ENCODE measurements at places on chromosomes 4 and X.

DNA sequence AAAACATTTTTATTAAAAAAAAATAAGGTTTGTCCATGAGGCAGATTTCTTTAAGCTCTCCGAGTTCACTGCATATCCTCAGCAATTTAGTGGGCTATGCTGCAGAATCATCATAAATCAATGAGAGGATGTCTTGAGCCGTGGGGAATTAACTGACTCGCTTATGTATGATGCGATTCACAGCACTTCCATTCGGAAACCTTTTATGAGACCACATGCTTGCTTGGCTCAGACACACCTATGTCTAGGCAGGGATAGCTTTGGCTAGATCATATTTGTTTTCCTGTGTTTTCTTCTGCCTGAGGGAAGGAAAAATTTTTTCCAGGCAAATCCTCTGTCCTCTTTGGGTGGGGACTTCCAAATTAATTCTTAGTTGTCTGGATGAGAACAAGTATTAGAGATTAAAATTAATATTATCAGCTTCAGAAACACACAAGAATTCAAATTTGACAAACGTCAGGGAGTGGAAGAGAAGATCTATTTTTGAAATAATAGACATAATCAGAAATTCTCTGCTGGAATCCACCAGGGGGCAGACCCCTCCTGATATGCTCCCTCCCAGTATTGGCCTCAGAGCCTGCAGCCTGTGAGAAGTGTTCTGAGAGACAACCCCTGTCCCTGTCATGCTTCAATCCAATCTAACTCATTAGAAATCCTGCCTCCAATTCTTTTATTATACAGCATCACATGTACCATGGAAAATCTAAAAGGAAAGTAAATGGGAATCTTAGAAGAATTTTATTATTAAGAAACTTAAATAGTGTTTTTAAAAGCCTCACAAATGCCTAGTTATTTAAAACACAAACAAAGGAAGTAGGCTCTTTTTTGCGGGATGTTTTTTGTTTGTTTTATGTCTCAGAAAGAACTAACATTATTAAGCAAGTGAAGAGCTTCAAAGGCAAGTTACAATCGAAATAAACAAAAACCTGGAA, 345.1 kb upstream of the TACR3 start:
- peak; percentile 27 for DNase-seq

- DNase-seq: no peak
Observed at GRCh38 chrX:63508668-63509067, 157.5 kb upstream of the SPIN4 start.

GRCh38 chr4:113849771-113850170, 88.2 kb upstream of the CAMK2D start:
- DNase-seq: peak; percentile 5

- no peak for DNase-seq
Observed at GRCh38 chrX:84320023-84320422, 132.0 kb upstream of the RPS6KA6 start.

DNA sequence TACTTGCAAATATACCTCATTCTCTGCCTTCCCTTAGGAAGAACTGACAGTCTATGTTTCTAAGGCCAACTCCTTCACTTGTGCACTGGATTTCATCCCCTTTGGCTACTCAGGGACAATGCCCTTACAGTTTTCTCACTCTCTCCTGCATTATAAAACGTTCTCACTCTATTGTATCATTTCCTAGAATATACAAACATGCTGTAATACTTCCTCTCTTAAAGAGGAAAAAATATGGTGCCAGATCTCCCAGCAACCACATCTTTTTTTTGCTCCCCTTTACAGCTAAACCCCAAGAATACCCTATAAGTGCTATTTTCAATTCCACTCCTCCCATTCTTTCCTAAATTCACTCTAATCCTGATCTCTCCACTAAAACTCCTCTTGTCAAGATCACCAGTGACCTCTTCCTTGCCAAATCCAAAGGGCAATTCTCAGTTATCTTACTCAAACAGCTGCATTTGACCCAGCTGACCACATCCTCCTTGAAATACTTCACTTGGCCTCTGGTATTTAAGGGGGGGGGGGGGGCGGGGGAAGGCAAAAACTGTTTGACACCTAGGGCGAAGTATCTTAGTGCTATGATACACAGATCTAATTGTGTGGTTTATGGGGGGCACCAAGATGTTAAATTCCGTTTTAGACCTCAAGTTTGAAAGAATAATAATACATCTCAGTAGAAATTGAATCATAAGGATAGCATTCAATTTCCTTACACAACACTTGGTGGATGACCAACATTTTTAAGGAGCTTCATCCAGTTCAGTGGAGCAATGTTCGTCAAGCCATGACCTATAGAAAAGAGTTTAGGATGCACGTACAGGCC, 1.6 kb downstream of the RCHY1 start:
- DNase-seq: no peak

DNA sequence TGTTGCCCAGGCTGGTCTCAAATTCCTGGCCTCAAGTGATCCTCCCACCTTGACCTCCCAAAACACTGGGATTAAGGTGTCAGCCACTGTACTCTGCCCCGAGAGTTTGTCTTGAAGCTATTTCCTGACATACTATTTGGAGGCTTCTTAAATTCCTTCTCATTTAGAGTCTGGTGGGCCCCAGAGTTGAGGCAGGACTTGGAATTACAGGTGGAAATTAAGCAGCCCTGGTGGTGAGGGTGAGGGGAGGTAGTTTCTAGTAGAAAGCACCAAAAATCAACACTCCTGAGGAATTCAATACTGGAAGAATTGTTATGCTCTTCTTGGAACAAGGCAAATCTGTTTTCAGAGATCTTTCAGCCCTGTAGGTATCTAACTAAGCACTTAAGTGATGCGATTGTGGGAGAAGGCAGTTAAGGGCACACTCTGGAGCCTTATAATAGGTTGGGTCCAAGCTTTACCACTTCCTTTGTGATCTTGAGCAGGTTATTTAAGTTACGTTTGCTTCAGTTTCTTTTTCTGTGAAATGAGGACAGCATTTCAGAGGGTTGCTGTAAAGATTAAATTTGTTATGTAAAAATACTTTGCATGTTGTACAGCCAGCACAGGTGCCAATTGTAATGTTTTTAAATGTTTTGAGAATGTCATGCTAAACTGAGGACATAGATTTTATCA, 200.7 kb downstream of the SOWAHB start:
- no peak for DNase-seq

DNA sequence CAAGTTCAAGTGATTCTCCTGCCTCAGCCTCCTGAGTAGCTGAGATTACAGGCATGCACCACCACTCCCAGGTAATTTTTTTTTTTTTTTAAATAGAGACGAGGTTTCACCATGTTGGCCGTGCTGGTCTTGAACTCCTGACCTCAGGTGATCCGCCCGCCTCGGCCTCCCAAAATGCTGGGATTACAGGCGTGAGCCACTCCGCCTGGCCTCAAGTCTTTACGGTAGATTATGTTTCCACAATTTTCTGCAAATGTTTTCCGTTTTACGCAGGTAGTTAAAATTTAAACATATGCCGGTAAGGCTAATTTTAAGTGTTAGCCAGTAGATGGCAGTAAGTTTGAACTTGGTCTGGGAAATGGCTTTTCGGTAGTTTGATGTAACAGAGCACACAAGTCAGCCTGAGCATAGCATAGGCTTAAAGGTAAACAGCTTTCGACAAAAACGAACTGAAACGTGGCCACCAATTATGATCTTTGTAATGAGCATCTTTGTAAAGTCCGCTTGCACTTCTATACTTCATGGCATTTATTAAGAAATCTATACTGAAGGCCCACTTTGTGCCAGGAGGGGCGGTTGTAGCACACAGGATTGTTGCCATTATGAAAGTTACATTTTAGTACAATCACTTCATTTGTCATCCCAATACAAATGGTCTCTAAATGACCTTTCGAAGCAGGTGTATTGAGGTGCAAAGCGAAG, 31.1 kb downstream of the CCKAR start:
- no peak for DNase-seq

DNA sequence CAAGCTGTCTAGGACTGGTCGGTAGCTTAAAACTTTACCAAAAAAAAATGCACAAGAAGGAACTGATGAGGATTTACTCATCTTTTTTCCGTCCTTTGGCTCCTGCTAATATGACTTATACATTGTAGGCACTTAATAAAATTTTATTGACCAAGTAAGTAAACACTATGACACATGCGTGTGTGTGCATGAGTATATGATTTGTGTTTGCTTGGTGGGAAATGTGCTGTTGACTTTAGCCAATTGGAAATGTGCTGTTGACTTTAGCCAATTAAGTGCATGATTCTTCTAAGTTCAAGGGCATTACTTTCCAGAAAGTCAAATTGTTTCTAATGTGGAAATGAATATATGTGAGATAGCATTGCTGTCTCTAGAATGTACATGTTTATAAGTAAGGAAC, 78.3 kb downstream of the FIP1L1 start:
- DNase-seq: no peak

- DNase-seq: no peak
Observed at GRCh38 chr4:85717847-85718246, 242.9 kb downstream of the ARHGAP24 start.

DNA sequence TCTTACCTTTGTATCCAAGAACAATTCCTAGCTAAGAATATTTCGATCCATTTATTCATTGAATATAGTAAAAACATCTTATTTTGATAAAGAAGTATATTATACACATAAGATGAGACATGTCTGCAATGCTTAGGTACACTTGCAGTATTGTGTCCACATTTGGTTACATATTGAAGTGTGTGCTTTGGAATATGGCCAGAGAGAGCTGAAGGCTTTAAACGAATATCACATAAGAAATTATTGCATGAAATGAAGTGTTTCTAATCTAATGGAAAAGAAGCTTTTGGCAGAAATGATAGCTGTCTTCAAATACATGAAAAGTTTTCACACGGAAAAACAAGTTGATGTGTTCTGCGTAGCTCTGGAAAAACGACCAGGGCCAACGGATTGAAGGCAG, 516.1 kb upstream of the ZFP42 start:
- no peak for DNase-seq

DNA sequence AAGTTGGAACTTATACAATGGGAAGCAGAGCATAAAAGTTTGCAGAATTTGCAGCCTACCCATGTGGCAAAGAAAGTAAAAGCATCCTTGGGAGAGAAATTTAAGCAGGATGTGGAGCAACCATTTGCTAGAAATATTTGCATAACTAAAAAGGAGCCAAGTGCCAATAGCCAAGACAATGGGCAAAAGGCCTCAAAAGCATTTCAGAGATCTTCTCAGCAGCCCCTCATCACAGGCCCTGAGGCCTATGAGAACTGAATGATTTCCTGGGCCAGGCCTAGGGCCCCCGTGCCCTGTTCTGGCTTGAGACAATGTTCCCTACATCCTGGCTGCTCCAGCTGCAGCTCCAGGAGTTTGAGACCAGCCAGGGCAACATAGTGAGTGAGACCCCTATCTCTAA, 25.3 kb upstream of the RAB28 start:
- DNase-seq: no peak

GRCh38 chr4:189088780-189089179, 851.9 kb upstream of the FRG1 start:
- no peak for DNase-seq

GRCh38 chr4:145618210-145618931, 814 bp upstream of the MMAA start:
- DNase-seq: peak; percentile 33

GRCh38 chr4:159722052-159722451, 619.2 kb downstream of the RAPGEF2 start:
- DNase-seq: no peak

- DNase-seq: no peak
Observed at GRCh38 chrX:13433298-13433605, 113.4 kb upstream of the ATXN3L start.

GRCh38 chrX:31168551-31168950, 96.7 kb upstream of the FTHL17 start:
- no peak for DNase-seq

DNA sequence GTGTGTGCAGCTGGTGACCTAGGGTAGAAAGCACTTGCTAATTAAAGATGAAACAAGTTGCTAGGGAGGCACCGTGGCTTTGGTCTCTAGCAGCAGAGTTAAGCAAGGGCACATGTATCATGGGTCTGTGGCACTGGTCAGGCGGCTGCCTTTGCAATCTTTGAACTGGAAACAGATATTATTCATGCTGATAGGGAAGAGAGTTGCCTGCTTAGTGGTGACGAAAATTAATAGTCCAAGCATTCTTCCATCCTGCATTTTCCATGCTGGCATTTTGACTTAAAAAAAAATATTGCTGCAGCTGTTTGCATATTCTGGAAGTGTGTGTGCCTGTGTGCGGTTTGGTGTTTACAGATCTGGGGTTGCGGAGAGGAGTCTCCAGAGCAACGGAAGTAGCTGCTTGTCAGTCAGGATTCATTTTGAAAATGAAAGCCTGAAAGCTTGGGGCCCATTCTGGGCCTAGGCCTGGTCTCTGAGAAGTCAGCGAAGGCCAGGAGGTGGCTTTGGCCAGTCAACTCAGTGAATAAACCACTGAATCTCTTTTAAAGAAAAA, 2.3 kb upstream of the SOWAHD start:
- DNase-seq: no peak

GRCh38 chr4:62898115-62898514, 1511.1 kb downstream of the TECRL start:
- no peak for DNase-seq

DNA sequence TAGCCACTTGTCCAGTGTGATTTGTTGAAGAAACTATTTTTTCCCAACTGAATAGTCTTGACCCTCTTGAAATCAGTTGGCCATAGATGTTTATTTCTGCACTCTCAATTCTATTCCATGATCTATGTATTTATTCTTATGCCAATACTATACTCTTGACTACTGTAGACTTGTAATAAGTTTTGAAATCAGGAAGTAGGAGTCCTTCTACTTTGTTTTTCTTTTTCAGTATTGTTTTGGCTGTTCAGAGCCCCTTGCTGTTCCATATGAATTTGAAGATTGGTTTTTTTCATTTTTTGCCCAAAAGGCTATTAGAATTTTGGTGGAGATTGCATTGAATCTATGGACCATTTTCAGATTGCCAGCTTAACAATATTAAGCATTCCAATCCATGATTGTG, 10.2 kb downstream of the SAP30 start:
- DNase-seq: no peak

DNA sequence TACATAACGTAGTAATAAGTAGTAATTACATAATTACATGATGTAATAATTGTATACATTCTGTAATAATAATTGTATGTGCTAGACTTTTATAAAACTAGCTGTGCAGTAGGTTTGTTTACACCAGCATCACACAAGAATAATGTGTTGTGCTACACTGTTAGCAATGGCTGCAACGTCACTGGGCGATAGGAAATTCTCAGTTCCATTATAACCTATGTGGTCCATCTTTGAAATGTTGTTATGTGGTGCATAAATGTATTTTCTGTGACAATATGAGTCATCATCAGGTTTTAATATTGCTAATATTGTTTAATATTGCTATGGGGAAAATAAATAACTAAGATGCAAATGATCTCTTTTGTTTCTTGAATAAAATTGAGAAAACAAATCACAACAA, 46.0 kb upstream of the ATP8A1 start:
- DNase-seq: no peak

- DNase-seq: no peak
Observed at GRCh38 chr4:47010347-47010911, 17.0 kb upstream of the GABRA4 start.

DNA sequence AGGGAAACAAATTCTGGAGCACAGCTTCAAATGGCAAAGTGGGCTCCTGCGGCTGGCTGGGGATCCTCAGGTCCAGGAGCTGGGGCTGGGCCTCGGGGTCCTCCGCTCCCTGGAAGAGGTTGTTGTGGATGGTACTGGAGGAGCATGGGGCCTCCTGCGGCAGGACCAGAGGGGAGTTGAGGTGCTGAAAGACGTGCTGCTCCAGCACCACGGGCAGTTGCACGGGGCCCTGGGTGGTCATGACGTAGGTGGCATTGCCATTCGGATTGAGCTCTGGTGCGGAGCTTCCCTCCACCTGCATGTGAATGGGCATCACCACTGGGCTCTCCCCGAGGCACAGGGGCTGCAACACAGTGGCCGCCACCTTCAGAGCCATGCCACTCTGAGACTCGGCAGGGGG, 59.7 kb downstream of the RAI2 start:
- DNase-seq: no peak

GRCh38 chr4:8221476-8221875, 22.4 kb downstream of the SH3TC1 start:
- DNase-seq: no peak
